ENCODE measurements at places on chromosomes 11 and 22.

GRCh38 chr22:20218987-20219386 lies 49.1 kb downstream of the RTN4R start:
- no peak for DNase-seq
- H3K36me3 ChIP-seq: no peaks in the 10 kb centered on the region
- H3K4me1 ChIP-seq: peaks cover 2% of the 10 kb centered on the region
- H3K27ac ChIP-seq: no peak overlapping the region
- no peak overlapping the region for H3K4me3 ChIP-seq

DNA sequence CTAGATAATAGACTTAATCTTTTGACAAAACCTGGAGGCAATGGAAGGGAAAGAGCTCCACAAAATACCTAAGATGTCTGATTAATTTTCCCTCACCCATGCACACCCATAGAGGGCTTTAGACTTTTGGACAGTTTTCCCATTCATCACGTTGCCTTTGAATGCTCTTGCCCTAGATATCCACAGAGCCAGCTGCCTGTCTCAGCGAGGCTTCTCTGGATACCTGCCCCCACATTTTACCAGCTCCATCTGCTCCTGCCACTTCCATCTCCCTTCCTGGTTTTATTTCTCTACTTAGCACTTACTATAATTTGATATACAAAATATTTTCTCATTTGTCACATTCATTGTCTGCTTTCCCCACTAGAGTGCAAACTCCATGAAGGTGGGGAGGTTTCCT lies 136.8 kb downstream of the FDX1 start:
- H3K27ac ChIP-seq: peak overlapping the region; percentile 83
- no peaks in the 10 kb centered on the region for H3K27me3 ChIP-seq
- H3K36me3 ChIP-seq: no peaks in the 10 kb centered on the region
- no peak overlapping the region for H3K4me3 ChIP-seq
- peaks cover 47% of the 10 kb centered on the region for H3K4me1 ChIP-seq

DNA sequence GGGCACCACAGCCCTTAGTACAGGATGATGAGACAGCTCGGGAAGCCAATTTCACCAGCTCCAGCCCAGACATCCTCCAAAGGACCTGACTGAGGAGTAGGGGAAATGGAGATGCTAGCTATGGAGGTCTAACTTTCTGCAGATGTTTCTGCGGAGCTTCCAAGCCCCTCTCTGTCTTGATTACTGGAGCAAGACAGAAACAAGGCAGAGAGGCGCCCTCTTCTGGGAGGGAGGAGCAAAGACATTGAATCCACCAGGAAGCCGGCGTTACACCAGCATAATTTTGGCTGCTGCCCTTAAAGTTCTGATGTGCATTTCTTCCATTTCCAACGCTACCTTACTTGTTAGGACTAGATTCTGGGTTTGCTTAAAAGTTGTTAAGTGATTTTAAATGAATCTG lies 107.3 kb upstream of the HSD17B12 start:
- no peaks in the 10 kb centered on the region for H3K36me3 ChIP-seq
- no peak overlapping the region for H3K27ac ChIP-seq
- peaks cover 24% of the 10 kb centered on the region for H3K4me1 ChIP-seq
- no peak overlapping the region for H3K4me3 ChIP-seq

DNA sequence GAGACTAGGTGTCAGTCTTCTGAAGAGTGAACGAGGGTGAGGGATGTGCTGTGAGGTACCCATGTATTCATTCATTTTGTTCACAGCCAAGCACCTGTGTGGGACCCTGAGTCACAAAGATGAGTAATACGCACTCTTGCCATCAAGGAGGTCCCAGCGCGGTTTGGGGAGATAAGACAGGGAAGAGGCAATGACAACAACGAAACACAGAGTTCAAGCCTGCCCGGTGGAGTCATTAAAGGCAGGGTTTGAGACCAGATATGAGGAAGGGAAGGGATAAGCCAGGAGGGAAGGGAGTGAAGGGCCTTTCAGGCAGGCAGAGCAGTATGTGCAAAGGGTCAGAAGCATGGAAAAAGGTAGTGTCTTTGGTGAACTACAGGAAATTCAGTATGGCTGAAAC lies 4.6 kb downstream of the DCHS1 start:
- DNase-seq: no peak
- peaks cover 1% of the 10 kb centered on the region for H3K27me3 ChIP-seq
- H3K4me3 ChIP-seq: no peak overlapping the region
- H3K4me1 ChIP-seq: peaks cover under 1% of the 10 kb centered on the region
- H3K36me3 ChIP-seq: no peaks in the 10 kb centered on the region

- no peaks in the 10 kb centered on the region for H3K36me3 ChIP-seq
- H3K27ac ChIP-seq: peak overlapping the region; percentile 44
- DNase-seq: no peak
- H3K4me1 ChIP-seq: peaks cover 57% of the 10 kb centered on the region
These were observed 53.0 kb downstream of the PARVA start for GRCh38 chr11:12430351-12430750.

GRCh38 chr11:128629516-128630106 lies 42.3 kb upstream of the ETS1 start:
- DNase-seq: no peak
- no peak overlapping the region for H3K27ac ChIP-seq
- H3K36me3 ChIP-seq: no peaks in the 10 kb centered on the region
- no peaks in the 10 kb centered on the region for H3K27me3 ChIP-seq
- H3K4me3 ChIP-seq: no peak overlapping the region

- H3K27me3 ChIP-seq: no peaks in the 10 kb centered on the region
- H3K27ac ChIP-seq: no peak overlapping the region
- peaks cover 24% of the 10 kb centered on the region for H3K4me1 ChIP-seq
- DNase-seq: no peak
These were observed 132.3 kb upstream of the PARVA start for GRCh38 chr11:12245091-12245490.

DNA sequence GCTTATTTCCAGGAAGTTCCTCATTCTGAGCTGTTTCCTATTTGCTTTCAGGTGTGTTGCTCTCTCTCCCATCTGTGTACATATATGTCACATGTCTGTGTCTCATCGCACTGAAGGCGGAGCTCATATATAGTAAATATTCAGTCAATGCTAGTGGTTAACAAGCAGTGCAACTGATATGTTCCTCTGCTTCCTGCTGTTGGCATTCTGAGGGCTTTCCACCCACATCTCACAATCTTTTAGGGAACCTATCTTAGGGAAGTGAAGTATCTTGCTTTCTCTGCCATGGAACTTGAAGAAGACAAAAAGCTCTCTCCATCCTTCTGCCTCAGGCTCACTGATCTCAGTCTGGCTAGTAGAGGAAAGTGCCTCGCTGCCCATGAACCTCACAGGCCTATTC lies 139.8 kb downstream of the TTC17 start:
- peaks cover 8% of the 10 kb centered on the region for H3K36me3 ChIP-seq
- no peak overlapping the region for H3K4me3 ChIP-seq
- H3K4me1 ChIP-seq: no peaks in the 10 kb centered on the region
- no peak for DNase-seq
- no peak overlapping the region for H3K27ac ChIP-seq

DNA sequence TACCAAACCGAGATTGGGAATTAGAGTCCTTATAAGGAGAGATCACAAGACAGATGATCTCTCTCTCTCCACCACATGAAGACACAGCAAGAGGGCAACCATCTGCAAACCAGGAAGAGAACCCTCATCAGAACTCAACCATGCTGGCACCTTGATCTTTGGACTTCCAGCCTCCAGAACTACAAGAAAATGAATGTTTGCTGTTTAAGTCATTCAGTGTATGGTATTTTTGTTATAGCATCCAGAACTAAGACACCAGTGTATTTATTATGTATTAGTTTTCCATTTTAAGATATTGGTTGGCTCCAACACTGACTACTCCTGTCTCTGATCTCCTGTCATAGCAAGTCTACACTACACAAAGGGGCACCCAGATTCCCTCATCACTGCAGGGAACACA lies 86.9 kb downstream of the CCDC34 start:
- DNase-seq: no peak
- no peaks in the 10 kb centered on the region for H3K27me3 ChIP-seq
- H3K4me3 ChIP-seq: no peak overlapping the region

DNA sequence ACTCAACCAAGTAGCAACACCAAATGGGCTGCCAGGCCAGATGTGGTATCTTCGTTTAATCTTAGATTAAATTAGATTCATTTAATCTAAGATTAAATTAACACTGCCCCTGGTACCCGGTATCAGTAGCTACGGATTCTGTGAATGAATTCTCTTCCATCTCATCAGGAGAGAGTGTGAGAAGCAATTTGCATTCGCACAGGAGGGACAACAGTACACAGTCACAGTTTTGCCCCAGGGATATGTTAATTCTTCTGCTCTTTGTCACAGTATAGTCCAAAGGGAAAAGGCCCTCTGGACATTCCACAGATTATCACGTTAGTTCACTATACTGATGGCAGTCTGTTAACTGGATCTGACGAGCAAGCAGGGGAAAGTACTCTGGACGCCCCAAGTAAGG lies 22.9 kb downstream of the ASCL2 start:
- no peak for DNase-seq
- no peak overlapping the region for H3K4me3 ChIP-seq
- H3K4me1 ChIP-seq: no peaks in the 10 kb centered on the region
- H3K27me3 ChIP-seq: peaks cover 24% of the 10 kb centered on the region
- H3K27ac ChIP-seq: no peak overlapping the region
- no peaks in the 10 kb centered on the region for H3K36me3 ChIP-seq

DNA sequence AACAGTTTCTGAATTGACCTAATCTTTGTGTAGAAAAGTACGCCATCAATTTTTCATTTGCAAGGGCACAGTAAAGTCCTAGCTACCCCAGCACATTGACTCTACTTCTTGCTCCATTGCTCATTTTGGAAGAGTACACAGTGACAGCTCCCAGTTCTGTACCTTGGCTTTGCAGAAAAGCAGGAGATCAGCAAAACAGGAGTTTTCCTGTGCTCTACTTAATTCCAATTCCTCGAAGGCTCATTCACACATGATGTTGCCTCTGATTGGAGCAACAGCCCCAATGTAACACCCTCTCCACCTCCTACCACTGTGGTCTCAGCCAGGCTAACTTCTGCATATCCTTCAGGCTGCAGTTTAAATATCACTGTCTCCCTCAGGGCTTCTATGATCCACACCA lies 118.7 kb downstream of the PAX6 start:
- no peak overlapping the region for H3K4me3 ChIP-seq
- DNase-seq: no peak
- no peaks in the 10 kb centered on the region for H3K27me3 ChIP-seq
- no peaks in the 10 kb centered on the region for H3K4me1 ChIP-seq
- no peak overlapping the region for H3K27ac ChIP-seq

DNA sequence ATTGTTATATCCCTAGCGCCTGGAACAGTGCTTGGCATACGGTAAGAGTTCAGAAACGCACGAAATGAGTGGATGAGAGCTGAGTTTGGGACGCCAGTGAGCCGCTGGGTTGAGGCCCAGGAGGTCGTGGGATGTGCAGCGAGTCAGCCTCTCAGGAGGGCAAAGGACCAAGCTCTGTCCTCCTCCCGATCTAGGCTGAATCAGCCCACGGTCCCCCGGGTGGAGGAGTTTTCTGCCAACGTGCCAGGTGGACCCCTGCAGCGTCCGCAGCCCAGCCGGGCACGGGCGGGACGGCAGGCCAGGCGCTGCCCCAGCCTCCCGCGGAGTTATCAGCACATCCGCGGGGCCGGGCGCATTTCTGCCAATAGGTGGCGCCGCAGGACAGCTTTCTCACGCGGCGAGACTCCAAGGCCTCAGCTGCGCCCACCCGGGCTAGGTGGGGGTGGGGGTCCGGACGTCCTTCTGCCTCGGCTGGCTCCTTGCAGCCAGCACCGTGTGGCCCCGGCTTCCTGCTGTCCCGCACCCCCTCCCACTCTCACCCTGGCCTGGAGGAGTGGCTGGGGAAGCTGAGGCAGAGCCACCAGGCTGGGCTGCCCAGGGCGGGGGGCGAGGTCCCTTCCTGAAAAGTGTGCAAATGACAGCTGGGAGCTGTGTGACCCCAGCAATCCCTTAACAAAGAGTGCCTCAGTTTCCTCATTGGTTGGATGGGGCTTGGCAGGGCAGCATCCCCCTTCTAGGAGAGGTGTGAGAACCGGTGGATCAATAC lies 2.2 kb upstream of the RPS19BP1 start:
- peaks cover 4% of the 10 kb centered on the region for H3K36me3 ChIP-seq
- H3K4me3 ChIP-seq: peak overlapping the region; percentile 8
- DNase-seq: peak; percentile 97

DNA sequence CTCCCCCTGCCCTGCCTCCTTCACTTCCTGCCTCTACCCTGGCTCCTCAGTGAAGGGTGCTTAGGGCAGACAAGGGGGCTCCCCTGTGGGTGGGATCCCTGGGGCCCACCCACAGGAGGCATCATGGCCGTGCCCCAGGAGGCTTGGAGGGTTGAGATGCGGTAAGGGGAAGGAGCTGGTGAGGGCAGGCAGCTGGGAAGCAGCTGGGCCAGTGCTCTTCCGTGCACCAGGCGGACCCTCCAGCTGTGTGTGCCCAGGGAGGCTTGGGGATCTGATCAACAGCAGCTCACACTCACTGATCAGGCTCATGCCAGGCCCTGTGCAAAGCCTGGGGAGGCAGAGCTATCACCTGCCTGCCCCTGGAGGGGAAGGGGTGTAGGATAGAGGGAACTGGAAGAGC lies 59.3 kb upstream of the TTLL12 start:
- no peaks in the 10 kb centered on the region for H3K27me3 ChIP-seq
- no peak overlapping the region for H3K27ac ChIP-seq
- H3K4me1 ChIP-seq: peaks cover 8% of the 10 kb centered on the region
- no peaks in the 10 kb centered on the region for H3K36me3 ChIP-seq

DNA sequence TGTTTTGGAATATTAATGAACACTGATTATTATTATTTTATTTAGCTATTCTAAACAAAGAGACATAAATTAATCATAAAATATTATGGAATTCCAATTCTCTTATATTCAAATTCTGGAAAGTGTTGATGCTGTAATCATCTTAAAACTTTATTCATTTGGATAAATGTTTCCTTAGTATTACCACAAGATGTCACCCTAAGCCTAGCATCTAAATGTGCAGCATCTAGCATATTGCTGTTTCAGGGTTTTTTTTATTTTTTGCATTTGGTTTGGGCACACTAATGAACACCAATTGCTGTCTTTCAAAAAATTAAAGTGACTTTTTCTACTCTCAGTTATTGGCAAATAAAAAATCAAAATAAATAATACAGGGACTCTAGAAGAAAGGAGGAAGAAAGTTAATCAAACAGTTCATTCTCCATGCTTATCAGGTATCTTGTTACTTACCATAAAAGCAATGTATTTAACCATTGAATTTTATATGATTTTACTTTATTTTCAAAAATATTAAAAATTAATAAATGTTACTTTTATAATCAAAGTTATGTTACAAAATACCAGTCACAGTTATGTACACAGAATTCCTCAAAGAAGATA lies 31.8 kb downstream of the DLG2 start:
- H3K27ac ChIP-seq: no peak overlapping the region
- no peak for DNase-seq
- H3K27me3 ChIP-seq: peaks cover 2% of the 10 kb centered on the region
- no peaks in the 10 kb centered on the region for H3K36me3 ChIP-seq
- H3K4me3 ChIP-seq: no peak overlapping the region
- H3K4me1 ChIP-seq: peaks cover 2% of the 10 kb centered on the region

- peaks cover 3% of the 10 kb centered on the region for H3K27me3 ChIP-seq
- H3K4me3 ChIP-seq: no peak overlapping the region
- no peaks in the 10 kb centered on the region for H3K36me3 ChIP-seq
- no peak overlapping the region for H3K27ac ChIP-seq
- DNase-seq: no peak
These were observed 13.8 kb upstream of the P2RY6 start for GRCh38 chr11:73258104-73259035.

GRCh38 chr22:39276440-39277141 lies 31.8 kb upstream of the PDGFB start:
- H3K27ac ChIP-seq: no peak overlapping the region
- H3K4me1 ChIP-seq: peaks cover 13% of the 10 kb centered on the region
- H3K4me3 ChIP-seq: no peak overlapping the region
- DNase-seq: no peak
- H3K27me3 ChIP-seq: no peaks in the 10 kb centered on the region
- no peaks in the 10 kb centered on the region for H3K36me3 ChIP-seq

GRCh38 chr11:64262271-64263002 lies 11.1 kb downstream of the PLCB3 start:
- H3K4me1 ChIP-seq: peaks cover 9% of the 10 kb centered on the region
- no peak overlapping the region for H3K27ac ChIP-seq
- H3K36me3 ChIP-seq: peaks cover 29% of the 10 kb centered on the region
- no peak overlapping the region for H3K4me3 ChIP-seq

Measured in mesothelial cell of epicardium (in vitro differentiated cells).